ENCODE measurements at places on chromosomes 3 and 15. TPM values are rescaled to one million over a fixed set of nuclear protein-coding genes. Genes with fewer than 3 reads are reported as not detected.

- no peaks in the 10 kb centered on the region for H3K27me3 ChIP-seq
- H3K4me1 ChIP-seq, result no peaks in the 10 kb centered on the region
- peaks cover 89% of the 10 kb centered on the region for H3K36me3 ChIP-seq
- no peak overlapping the region for H3K27ac ChIP-seq
- no peak overlapping the region for H3K4me3 ChIP-seq
Observed at GRCh38 chr15:64685230-64685888, 90.0 kb downstream of the RBPMS2 start.

DNA sequence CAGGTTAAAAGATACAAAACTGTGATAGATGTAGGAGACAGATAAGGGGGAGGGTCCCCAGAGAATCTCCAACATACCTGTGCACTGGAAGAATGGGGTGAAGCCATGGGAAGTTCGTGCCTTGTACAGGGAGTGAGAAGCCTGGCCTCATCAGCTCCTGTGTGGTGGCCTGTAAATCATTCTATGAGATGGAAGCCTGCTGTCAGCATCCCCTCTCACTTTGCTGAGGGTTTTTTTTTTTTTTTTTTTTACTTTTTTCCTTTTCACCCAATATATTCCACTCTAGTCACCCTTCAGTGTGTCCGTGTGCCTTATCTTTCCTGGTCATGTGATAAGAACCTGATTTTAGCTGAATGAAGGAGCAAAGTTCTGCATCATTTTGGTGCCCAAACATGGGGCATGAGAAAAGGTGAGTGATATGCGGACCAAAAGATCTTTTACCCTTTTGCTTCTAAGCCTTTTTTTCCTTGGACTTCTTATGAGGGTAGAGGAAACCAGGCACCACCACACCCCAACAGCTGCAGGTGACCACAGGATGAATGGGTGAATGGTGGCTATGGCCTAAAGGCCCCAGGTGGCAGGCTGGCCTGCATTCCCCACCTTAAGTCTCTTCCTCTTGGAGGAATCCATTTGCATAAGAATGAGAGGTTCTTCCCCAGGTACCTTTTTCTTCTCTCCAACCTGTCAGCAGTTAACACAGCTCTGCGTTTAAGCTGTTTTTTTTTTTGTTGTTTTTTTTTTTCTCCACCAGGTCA lies 1345.0 kb downstream of the NSUN3 start:
- DNase-seq, result no peak
- no peaks in the 10 kb centered on the region for H3K27me3 ChIP-seq
- H3K27ac ChIP-seq, result no peak overlapping the region
- no peak overlapping the region for H3K4me3 ChIP-seq
- no peaks in the 10 kb centered on the region for H3K4me1 ChIP-seq

CSPG4 gene
- total RNA-seq, result not detected

DNA sequence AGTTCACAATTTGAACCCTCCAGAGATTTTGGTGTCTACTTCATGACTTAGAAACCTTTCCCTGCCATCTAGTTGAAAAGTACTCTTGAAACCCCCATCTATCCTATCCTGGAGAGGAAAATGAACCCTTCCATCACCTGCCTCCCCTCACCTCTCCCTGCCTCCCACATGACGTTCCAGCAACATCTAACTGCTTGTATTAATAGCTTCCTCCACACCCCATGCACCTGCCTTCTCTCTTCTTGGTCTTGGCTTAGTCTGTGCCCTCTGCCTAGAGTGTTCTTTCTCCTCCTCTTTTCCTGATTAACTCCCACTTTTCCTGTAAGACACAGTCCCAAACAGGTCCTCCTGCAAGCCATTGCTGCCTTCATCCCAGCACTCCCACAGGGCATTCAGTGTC lies 107.8 kb downstream of the LIPC start:
- H3K27me3 ChIP-seq, result peaks cover 8% of the 10 kb centered on the region
- H3K4me3 ChIP-seq, result no peak overlapping the region
- H3K4me1 ChIP-seq, result no peaks in the 10 kb centered on the region

GRCh38 chr15:35885870-35886269 lies 339.9 kb upstream of the DPH6 start:
- DNase-seq, result no peak
- no peaks in the 10 kb centered on the region for H3K27me3 ChIP-seq
- no peak overlapping the region for H3K4me3 ChIP-seq

GRCh38 chr3:164477403-164477802 lies 600.9 kb downstream of the SI start:
- no peaks in the 10 kb centered on the region for H3K4me1 ChIP-seq
- no peaks in the 10 kb centered on the region for H3K36me3 ChIP-seq
- H3K4me3 ChIP-seq, result no peak overlapping the region
- H3K27ac ChIP-seq, result no peak overlapping the region
- no peak for DNase-seq

- no peaks in the 10 kb centered on the region for H3K36me3 ChIP-seq
- H3K4me1 ChIP-seq, result peaks cover 3% of the 10 kb centered on the region
- H3K4me3 ChIP-seq, result no peak overlapping the region
- H3K27ac ChIP-seq, result no peak overlapping the region
- DNase-seq, result no peak
- peaks cover 1% of the 10 kb centered on the region for H3K27me3 ChIP-seq
Observed at GRCh38 chr15:35667908-35668307, 121.9 kb upstream of the DPH6 start.

DNA sequence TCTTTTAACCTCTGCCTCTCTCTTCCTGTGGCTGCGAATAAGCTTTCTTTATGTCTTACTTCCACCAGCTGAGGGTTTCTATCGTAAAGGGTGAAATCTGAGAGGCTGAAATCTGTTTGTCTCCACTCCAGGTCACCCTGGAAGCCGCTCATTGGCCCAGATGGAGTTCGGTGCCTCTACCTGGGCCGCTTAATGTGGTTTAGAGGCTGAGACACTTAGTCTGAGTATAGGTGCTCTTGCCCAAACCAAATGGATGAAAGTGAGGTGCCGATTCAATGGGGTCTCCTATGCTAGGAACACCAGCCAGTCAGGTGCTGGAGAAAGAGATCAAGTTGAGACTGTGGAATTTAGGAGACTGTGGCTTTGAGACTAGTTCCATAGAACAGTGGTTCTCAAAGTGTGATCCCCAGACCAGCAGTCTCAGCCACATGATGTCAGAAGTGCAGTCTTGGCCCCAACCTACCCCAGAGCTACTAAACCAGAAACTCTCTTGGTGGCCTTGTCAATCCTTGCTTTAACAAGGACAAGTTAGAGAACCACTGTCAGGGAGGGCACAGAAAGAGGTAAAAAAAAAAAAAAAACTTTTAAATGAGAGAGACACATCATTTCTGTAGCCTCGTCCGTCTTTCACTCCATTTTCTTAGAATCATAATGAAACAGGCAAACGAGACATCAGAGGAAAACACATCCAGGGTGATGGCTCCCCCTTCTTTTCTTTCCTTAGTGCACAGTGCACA lies 54.9 kb upstream of the CCR2 start:
- H3K36me3 ChIP-seq, result no peaks in the 10 kb centered on the region
- H3K4me1 ChIP-seq, result peaks cover 64% of the 10 kb centered on the region
- H3K4me3 ChIP-seq, result no peak overlapping the region

GRCh38 chr15:58369956-58370355 lies 61.8 kb upstream of the LIPC start:
- no peak overlapping the region for H3K27ac ChIP-seq
- no peak overlapping the region for H3K4me3 ChIP-seq
- no peak for DNase-seq
- H3K36me3 ChIP-seq, result no peaks in the 10 kb centered on the region

DNA sequence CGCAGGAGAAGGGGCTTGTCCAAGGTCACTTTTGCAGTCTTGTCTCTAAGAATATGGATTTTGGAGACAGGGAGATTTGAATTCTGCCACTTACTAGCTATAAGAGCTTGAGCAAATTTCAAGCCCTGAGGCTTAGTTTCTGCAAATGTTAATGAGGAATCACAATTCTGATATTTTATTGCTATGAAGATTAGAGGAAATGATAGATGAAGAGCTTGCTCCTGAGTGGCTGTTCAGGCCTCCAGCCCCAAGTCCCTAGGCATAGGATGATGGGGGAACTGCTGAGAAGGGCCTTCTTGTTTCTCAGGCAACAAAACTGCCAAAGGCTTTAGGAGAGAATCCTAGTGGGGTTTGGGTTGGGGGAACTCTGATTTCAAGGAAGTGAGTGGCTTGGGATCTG lies 18.8 kb upstream of the PSTPIP1 start:
- peaks cover 6% of the 10 kb centered on the region for H3K4me1 ChIP-seq
- no peaks in the 10 kb centered on the region for H3K36me3 ChIP-seq
- no peak overlapping the region for H3K4me3 ChIP-seq
- DNase-seq, result no peak
- H3K27me3 ChIP-seq, result peaks cover 3% of the 10 kb centered on the region

- DNase-seq, result no peak
- H3K4me1 ChIP-seq, result no peaks in the 10 kb centered on the region
- no peaks in the 10 kb centered on the region for H3K27me3 ChIP-seq
- H3K27ac ChIP-seq, result no peak overlapping the region
Observed at GRCh38 chr15:38576837-38577236, 12.2 kb upstream of the RASGRP1 start.

DNA sequence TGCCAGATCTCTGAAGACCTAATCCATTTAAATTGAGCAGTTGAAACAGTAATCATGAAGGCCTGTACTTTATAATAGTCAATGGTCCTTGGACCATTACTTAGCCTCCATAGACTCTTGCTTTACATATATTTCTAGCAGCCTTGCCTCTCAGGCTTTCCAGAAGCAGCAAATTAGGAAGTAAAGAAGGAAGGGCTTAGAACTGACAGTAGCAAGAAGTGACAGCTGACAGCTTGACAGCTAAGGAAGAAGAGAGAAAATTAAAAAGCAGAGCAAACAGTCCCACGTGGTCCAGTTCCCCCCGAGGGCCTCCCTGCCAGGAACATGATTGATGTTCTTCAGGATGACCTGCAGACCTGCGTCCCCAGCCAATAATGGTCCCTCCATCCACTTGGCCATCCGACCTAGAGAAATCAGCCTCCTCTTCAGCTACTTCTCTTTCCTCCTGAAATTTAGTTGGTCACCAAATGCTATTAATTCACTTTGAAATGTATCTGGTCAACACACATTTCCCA lies 15.0 kb upstream of the PSMD6 start:
- peaks cover 30% of the 10 kb centered on the region for H3K4me1 ChIP-seq
- no peak overlapping the region for H3K4me3 ChIP-seq
- no peaks in the 10 kb centered on the region for H3K36me3 ChIP-seq
- peaks cover 1% of the 10 kb centered on the region for H3K27me3 ChIP-seq

PPP1R2 gene
- 62.5 TPM for total RNA-seq

PLSCR2 gene
- total RNA-seq, result not detected

THAP10 gene
- 0.34 TPM for total RNA-seq
